Tibial nerve (tissue), 4 donors: ENCODE measurements at places on chromosomes 11 and 22. TPM values are rescaled to one million over a fixed set of nuclear protein-coding genes. Genes with fewer than 3 reads are reported as not detected.

GRCh38 chr11:102307727-102308038, 9.6 kb upstream of the BIRC3 start:
- H3K27ac ChIP-seq, result no peak overlapping the region
- no peaks in the 10 kb centered on the region for H3K36me3 ChIP-seq
- H3K4me3 ChIP-seq, result no peak overlapping the region
- no peaks in the 10 kb centered on the region for H3K27me3 ChIP-seq
- no peak for DNase-seq

DNA sequence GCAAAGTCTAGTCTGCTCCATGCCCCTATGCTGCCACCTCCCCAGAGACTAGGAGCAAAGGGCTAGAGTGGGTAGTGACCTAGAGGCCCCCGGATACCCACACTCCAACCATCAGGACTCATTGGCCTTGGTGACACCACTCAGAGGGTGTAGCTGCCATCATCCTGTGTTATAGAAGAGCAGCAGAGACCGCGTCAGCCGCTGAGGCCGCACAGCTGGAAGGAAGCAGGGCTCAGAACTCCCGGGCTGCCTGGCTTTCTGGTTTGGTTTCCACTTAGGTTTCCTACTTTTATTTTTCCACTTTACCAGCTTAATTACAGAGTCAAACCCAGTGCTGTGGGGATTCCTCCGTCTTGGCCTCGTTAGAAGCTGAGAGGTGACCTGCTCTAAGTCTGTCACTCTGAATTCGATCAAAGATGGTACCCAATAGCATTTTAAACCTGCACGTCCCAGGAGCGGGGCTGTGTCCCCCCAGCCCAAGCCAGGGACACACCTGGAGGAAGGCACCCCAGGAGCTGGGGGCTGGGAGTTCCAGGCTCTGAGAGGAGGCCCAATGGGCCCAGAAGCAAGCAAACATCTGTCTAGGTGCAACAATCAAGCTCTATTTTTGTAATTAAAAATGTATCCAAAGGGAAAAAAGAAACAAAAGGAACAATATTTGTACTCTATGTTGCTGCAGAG, 2.1 kb upstream of the CDKN1C start:
- H3K4me3 ChIP-seq, result no peak overlapping the region
- H3K27ac ChIP-seq, result peak overlapping the region; percentile 92
- no peaks in the 10 kb centered on the region for H3K27me3 ChIP-seq
- no peak for DNase-seq

GRCh38 chr11:101620026-101620425, 36.2 kb upstream of the TRPC6 start:
- H3K4me1 ChIP-seq, result no peaks in the 10 kb centered on the region
- H3K27me3 ChIP-seq, result no peaks in the 10 kb centered on the region
- no peak for DNase-seq
- H3K36me3 ChIP-seq, result no peaks in the 10 kb centered on the region

DNA sequence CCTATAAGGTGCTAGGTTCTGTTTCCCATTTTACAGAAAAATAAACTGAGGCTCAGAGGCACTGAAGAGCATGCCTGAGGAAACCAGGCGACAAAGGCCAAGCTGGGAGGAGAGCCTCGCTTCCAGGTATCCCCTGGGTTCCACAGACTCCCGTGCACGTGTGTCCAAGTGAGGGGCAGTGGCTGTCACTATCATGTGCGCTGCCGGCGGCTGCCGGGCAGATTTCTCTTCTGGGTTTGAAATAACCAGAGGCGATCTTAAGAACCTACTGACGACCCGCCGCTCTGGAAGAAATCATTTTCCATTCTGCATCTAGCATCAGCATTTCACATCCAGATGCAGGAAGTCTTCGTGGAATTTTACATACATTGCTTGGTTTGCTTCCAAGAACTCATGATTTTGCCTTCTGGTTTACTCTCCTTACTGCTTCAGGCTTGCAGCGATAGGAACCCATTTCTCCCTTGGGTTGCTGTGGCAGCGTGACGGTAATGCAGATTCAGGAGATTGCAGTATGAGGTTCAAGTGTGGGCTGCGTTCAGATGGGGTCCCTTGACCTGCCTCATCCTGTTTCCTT, 28.6 kb downstream of the ARHGAP8 start:
- H3K4me3 ChIP-seq, result no peak overlapping the region
- no peaks in the 10 kb centered on the region for H3K27me3 ChIP-seq
- no peaks in the 10 kb centered on the region for H3K36me3 ChIP-seq
- H3K4me1 ChIP-seq, result no peaks in the 10 kb centered on the region

ALDH3B2 gene
- total RNA-seq, result not detected

ACAT1 gene
- total RNA-seq, result 66.3 TPM
